ENCODE measurements at places on chromosomes 3 and 15.

GRCh38 chr15:85838655-85839054, 43.9 kb upstream of the KLHL25 start:
- no peaks in the 10 kb centered on the region for H3K27me3 ChIP-seq
- no peak overlapping the region for H3K4me3 ChIP-seq
- peaks cover 3% of the 10 kb centered on the region for H3K4me1 ChIP-seq
- no peaks in the 10 kb centered on the region for H3K36me3 ChIP-seq
- no peak overlapping the region for H3K27ac ChIP-seq
- DNase-seq = no peak

GRCh38 chr3:44318891-44319311, 19.7 kb upstream of the TCAIM start:
- DNase-seq = no peak
- H3K27ac ChIP-seq = no peak overlapping the region
- H3K4me1 ChIP-seq = no peaks in the 10 kb centered on the region
- H3K4me3 ChIP-seq = no peak overlapping the region

- H3K27me3 ChIP-seq = no peaks in the 10 kb centered on the region
- H3K4me3 ChIP-seq = no peak overlapping the region
- H3K4me1 ChIP-seq = no peaks in the 10 kb centered on the region
- no peak for DNase-seq
- no peak overlapping the region for H3K27ac ChIP-seq
- no peaks in the 10 kb centered on the region for H3K36me3 ChIP-seq
Observed at GRCh38 chr15:38042707-38043445, 108.4 kb downstream of the TMCO5A start.

DNA sequence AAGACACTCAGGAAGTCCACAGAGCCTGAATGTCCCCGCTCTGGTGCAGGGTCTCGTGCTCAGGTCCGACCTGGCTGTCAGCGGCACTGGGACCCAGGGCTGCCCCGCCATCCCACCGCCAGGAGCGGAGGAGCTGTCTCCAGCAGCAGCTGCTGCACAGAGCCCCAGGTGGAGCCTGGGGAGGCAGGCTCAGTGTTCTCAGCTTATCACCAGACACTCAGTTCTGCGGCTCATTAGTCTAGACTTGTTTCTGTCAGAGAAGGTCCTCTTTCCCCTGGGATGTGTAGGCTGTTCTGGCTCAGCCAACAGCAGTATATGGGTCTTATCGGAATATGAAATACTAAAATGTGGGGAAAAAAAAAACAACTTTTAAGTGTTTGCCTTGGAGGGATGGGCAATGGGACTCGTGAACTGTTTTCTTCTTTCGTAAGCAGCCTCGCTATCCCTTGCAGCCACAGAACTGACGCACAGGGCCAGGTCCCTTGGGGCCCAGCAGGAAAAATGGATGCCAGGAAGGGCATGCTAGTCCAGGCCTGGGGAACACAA, 75.9 kb downstream of the KLF13 start:
- peak; percentile 32 for DNase-seq
- no peak overlapping the region for H3K4me3 ChIP-seq
- peak overlapping the region; percentile 57 for H3K27ac ChIP-seq
- H3K27me3 ChIP-seq = no peaks in the 10 kb centered on the region

GRCh38 chr15:68112706-68113105, 58.6 kb downstream of the PIAS1 start:
- H3K4me1 ChIP-seq = peaks cover 28% of the 10 kb centered on the region
- H3K36me3 ChIP-seq = no peaks in the 10 kb centered on the region
- H3K27ac ChIP-seq = no peak overlapping the region
- no peak for DNase-seq
- no peaks in the 10 kb centered on the region for H3K27me3 ChIP-seq
- no peak overlapping the region for H3K4me3 ChIP-seq

DNA sequence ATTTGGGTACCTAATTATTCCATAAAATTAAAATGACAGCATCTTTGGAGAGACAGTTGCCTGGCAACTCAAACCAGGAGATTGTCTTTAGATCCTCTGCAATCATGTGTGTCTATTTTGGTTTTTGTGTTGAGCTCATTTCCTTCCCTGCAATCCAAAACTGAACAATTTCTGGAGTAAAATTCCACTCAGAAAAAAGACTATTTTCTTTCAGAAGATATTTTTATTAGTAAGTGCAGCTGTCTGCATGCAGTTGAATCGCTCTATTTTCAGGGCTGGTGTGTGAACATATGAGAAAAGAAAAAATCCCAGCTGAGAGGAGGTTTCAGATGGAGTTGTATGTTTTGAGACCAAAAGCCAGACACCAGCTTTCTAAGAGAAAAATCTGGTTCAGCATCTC, 41.9 kb upstream of the DYNC1LI1 start:
- H3K4me1 ChIP-seq = no peaks in the 10 kb centered on the region
- no peaks in the 10 kb centered on the region for H3K27me3 ChIP-seq
- DNase-seq = no peak
- no peaks in the 10 kb centered on the region for H3K36me3 ChIP-seq
- no peak overlapping the region for H3K4me3 ChIP-seq

- no peak overlapping the region for H3K4me3 ChIP-seq
- no peaks in the 10 kb centered on the region for H3K36me3 ChIP-seq
Observed at GRCh38 chr15:85999658-86000057, 80.0 kb upstream of the AGBL1 start.

- H3K4me1 ChIP-seq = no peaks in the 10 kb centered on the region
- H3K27me3 ChIP-seq = no peaks in the 10 kb centered on the region
- DNase-seq = no peak
- peaks cover 26% of the 10 kb centered on the region for H3K36me3 ChIP-seq
Observed at GRCh38 chr15:42239528-42240182, 31.6 kb upstream of the VPS39 start.

- no peaks in the 10 kb centered on the region for H3K36me3 ChIP-seq
- H3K4me1 ChIP-seq = peaks cover 7% of the 10 kb centered on the region
- H3K27ac ChIP-seq = no peak overlapping the region
- no peak overlapping the region for H3K4me3 ChIP-seq
Observed at GRCh38 chr3:197746801-197747237, 2.9 kb upstream of the FYTTD1 start.

GRCh38 chr3:14528081-14528480, 12.1 kb downstream of the GRIP2 start:
- no peak overlapping the region for H3K4me3 ChIP-seq
- H3K4me1 ChIP-seq = peaks cover 5% of the 10 kb centered on the region
- H3K27me3 ChIP-seq = no peaks in the 10 kb centered on the region
- H3K36me3 ChIP-seq = no peaks in the 10 kb centered on the region

DNA sequence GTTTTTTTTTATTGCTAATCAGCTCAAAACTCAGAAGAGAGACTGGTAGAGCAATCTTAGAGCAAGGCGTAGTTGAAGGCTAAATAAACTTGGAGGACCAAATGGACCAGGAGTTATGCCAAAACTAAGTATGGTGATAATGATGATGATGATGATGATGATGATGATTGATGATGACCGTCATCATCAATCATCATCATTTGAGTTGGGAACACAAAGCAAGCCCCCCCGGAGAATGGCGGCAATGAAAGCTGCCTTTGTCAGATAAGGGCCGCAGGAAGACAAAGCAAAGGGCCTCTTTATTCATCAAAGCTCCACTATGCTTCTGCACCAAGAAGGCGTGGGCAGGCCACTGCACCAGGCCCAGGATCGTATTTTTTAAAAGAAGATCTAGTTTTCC, 82.1 kb upstream of the RAD18 start:
- no peak overlapping the region for H3K4me3 ChIP-seq
- no peaks in the 10 kb centered on the region for H3K4me1 ChIP-seq
- DNase-seq = no peak

- peaks cover 10% of the 10 kb centered on the region for H3K4me1 ChIP-seq
- H3K27me3 ChIP-seq = no peaks in the 10 kb centered on the region
- DNase-seq = no peak
- H3K4me3 ChIP-seq = no peak overlapping the region
- no peaks in the 10 kb centered on the region for H3K36me3 ChIP-seq
Observed at GRCh38 chr3:102140116-102140515, 290.8 kb downstream of the NFKBIZ start.

- H3K36me3 ChIP-seq = peaks cover 44% of the 10 kb centered on the region
- no peaks in the 10 kb centered on the region for H3K4me1 ChIP-seq
- no peak overlapping the region for H3K27ac ChIP-seq
- no peak overlapping the region for H3K4me3 ChIP-seq
- no peaks in the 10 kb centered on the region for H3K27me3 ChIP-seq
Observed at GRCh38 chr15:101709466-101709865, 14.8 kb downstream of the TARS3 start.

GRCh38 chr3:89154416-89154815, 47.0 kb downstream of the EPHA3 start:
- no peak overlapping the region for H3K27ac ChIP-seq
- DNase-seq = no peak
- H3K27me3 ChIP-seq = no peaks in the 10 kb centered on the region
- H3K4me1 ChIP-seq = no peaks in the 10 kb centered on the region
- H3K4me3 ChIP-seq = no peak overlapping the region

- no peaks in the 10 kb centered on the region for H3K36me3 ChIP-seq
- H3K4me3 ChIP-seq = no peak overlapping the region
- DNase-seq = no peak
Observed at GRCh38 chr3:63151897-63152296, 126.2 kb upstream of the SYNPR start.

- H3K27me3 ChIP-seq = no peaks in the 10 kb centered on the region
- no peak overlapping the region for H3K27ac ChIP-seq
Observed at GRCh38 chr3:11379238-11379823, 107.1 kb downstream of the ATG7 start.

- no peaks in the 10 kb centered on the region for H3K27me3 ChIP-seq
- no peaks in the 10 kb centered on the region for H3K36me3 ChIP-seq
- H3K27ac ChIP-seq = no peak overlapping the region
- DNase-seq = no peak
Observed at GRCh38 chr3:53216723-53217122, 39.1 kb downstream of the TKT start.

- no peak for DNase-seq
- H3K27ac ChIP-seq = no peak overlapping the region
- H3K27me3 ChIP-seq = no peaks in the 10 kb centered on the region
- no peaks in the 10 kb centered on the region for H3K36me3 ChIP-seq
- no peaks in the 10 kb centered on the region for H3K4me1 ChIP-seq
- H3K4me3 ChIP-seq = no peak overlapping the region
Observed at GRCh38 chr3:124057420-124057819, 65.5 kb upstream of the ROPN1 start.

DNA sequence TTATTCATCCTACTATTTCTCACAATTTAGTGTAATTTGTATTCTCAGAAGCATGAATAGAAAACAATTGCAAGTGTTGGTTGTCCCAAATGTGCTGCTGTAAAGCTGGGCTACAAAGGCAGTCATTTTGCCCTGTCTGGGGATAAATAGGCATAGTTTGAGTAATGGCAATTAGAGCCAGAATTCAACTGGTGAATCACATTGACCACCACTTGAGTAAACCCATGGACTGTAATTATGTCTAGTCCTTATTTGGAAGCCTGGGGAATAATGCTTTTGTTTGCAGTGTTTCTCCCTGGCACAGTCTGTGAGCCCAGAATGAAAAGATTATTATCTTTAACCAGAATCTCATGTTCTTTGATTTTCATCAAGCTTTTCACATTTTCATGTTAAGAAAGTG, 30.5 kb upstream of the CHL1 start:
- no peaks in the 10 kb centered on the region for H3K4me1 ChIP-seq
- no peak overlapping the region for H3K27ac ChIP-seq
- no peak overlapping the region for H3K4me3 ChIP-seq
- DNase-seq = no peak
- no peaks in the 10 kb centered on the region for H3K36me3 ChIP-seq
- H3K27me3 ChIP-seq = no peaks in the 10 kb centered on the region

DNA sequence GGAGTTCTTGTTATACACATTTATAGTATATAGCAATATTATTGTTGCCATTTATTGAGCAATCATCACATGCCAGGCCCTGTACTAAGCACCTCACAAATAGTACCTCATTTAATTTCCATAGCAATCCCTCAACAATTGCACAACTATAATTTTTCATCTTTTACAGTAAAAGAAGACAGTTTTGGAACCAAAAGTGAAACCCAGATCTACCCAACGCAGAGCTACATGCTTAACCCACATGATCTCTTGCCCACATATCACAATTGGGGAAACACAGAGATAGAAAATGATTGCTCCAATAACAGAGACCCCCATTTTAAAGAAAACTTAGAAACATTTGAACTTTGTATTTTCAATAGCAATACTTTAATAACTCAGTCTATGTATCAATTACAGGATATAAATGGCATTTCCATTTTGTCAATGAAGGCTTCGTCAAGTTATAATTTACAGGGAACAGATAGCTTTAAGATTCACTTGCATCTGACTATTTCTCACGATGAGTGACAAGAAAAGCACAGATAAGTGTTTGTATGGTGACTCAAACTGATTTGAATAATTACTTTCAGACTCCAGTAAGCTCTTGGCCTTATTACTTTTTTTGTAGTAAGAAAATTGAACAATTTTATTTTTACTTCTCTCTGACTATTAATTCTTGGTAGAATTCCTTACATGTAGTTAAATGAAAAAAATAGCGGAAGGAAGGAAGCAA, 38.7 kb upstream of the CCDC50 start:
- no peak for DNase-seq
- no peak overlapping the region for H3K4me3 ChIP-seq
- H3K4me1 ChIP-seq = no peaks in the 10 kb centered on the region
- H3K27me3 ChIP-seq = no peaks in the 10 kb centered on the region
- no peaks in the 10 kb centered on the region for H3K36me3 ChIP-seq

DNA sequence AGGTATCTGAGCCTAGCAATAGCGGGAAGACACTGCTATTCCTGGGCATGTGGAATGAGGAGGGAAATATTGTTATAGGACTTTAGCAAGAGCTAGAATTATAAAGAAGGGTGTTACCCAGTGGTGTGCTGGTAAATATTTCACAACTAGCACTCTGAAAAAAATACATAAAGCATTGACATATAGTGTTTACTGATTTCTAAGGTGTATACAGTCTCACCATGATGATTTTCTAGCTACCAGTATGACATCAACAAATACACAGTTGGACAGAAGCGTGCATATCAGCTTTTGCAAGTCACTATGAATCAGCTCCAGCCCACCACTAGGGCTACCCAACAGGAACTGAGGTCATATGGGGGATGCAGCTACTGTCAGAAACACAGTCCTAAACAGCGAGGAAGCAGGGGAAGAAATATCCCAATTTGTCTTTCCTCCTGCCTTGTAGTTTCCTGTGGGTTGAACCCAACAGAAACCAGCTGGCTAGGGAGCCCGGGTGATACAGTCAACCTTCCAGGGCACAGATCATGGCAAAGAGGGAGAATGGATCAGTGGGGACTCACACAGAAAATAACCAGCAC, 39.6 kb downstream of the HGD start:
- no peaks in the 10 kb centered on the region for H3K4me1 ChIP-seq
- no peak overlapping the region for H3K4me3 ChIP-seq
- no peak overlapping the region for H3K27ac ChIP-seq
- H3K36me3 ChIP-seq = peaks cover 47% of the 10 kb centered on the region

- H3K4me1 ChIP-seq = no peaks in the 10 kb centered on the region
- H3K27me3 ChIP-seq = no peaks in the 10 kb centered on the region
- no peaks in the 10 kb centered on the region for H3K36me3 ChIP-seq
- H3K27ac ChIP-seq = no peak overlapping the region
- no peak overlapping the region for H3K4me3 ChIP-seq
Observed at GRCh38 chr3:194866236-194866635, 180.6 kb downstream of the FAM43A start.

GRCh38 chr3:80018375-80018774, 250.6 kb upstream of the ROBO1 start:
- H3K4me1 ChIP-seq = no peaks in the 10 kb centered on the region
- no peaks in the 10 kb centered on the region for H3K36me3 ChIP-seq
- no peak for DNase-seq
- H3K4me3 ChIP-seq = no peak overlapping the region
